Gastroesophageal sphincter (tissue), 4 donors: ENCODE measurements at places on chromosomes 11 and 22. TPM values are rescaled to one million over a fixed set of nuclear protein-coding genes. Genes with fewer than 3 reads are reported as not detected.

DNA sequence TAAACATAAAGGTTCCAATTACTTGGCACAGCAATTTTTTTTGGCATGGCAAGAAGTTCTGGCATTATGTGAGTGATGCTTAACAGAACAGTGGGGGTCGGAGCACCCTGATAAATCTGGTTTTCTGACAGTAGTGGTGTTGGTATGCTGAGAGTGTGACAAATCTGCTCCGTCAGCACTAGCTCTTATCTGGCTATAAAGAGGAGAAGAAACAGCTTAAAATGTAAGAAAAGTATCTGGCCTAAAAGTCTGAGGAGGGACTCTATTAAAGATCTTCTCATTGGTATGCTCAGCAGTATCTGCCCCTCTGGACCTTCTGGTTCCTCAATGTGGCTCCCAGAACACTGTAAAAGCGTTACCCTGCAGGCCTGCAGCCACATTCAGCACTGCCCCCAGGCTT lies 137.4 kb downstream of the PLEKHA7 start:
- no peak for ATAC-seq

- ATAC-seq = no peak
These were observed 408 bp downstream of the PPP2R5B start for GRCh38 chr11:64924910-64925284.

GRCh38 chr22:39179401-39179827 lies 26.9 kb upstream of the CBX7 start:
- no peak for ATAC-seq

DNA sequence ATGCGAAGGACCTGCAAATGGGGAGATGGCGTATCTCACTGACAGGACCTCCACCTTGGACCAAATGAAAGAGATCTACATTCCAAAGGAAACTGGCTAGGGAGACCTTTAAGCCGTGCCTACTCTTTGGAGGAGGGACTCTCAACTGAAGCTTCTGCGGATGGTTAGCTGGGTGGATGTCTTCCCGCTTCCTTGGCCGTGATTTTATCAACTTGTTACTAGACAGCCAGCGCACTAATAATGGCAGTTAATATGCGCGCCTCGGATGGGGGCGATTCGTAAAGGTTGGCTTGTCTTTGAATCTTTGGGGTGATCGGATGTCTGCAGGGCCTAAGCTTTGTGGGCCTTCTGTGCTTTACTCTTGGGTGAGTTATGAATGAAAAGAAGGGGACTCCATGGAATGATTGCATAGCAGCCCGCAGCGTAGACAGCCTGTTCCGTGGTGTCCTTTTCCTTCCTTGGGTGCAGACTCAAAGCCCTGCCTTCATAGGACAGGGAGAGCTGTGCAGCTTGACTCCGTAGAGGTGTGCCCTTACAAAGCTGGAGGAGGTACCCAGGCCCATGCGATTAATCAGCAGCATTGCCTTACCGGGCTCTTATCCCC lies 1.5 kb downstream of the ZNRF3 start:
- ATAC-seq = no peak

GRCh38 chr11:126127284-126127845 lies 64.7 kb upstream of the CDON start:
- no peak for ATAC-seq

DNA sequence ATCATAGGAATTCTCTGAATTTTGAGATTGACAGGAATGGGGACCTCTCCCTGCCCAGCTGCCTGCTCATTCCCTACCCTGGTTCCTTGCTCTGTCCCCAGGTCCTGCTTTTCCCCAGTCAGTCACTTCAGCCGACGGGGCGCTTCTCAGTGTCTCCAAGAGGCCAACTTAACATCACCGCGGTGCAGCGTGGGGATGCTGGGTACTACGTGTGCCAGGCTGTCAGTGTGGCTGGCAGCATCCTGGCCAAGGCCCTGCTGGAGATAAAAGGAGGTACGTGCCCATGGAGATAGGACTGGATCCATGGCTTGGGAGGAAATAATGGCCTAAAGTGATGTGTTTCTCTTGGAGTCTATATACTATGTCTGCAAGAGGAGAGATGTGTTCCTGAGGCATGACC lies 7.0 kb downstream of the ROBO3 start:
- ATAC-seq = no peak

The MYH9 gene
- 366 TPM for total RNA-seq

The SERHL2 gene
- 3.1 TPM for total RNA-seq

The MUC6 gene
- total RNA-seq = not detected
